ENCODE measurements at places on chromosomes 1 and 21.
A peak's percentile ranks its signal among the peaks of the same experiment; 100 is the strongest.

DNA sequence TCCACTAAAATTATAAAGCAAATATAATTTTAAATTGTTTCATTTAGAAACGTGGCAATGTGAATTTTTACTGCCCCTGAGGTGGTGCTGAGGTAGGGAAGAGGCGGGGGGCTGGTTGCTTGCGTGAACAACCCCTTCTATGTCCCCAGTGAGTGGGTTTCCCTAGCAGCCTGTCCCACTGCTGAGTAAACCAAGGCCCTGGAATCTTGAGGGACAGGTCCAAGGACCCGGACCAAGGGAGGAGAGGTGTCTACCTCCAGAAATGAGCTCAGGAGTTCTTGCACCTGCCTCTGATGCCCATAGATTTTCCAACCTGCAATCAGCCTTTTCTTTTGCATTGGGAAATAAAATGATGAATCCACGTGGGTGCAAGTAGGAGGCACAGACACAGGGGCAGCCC is 649 bp upstream of the LDLRAD1 start:
- H3K36me3 ChIP-seq = no peaks in the 10 kb centered on the region
- H3K27me3 ChIP-seq = no peaks in the 10 kb centered on the region
- no peak overlapping the region for H3K27ac ChIP-seq
- no peak overlapping the region for H3K4me3 ChIP-seq

GRCh38 chr1:103492003-103492625 is 33.4 kb upstream of the RNPC3 start:
- no peak overlapping the region for H3K27ac ChIP-seq
- no peak for DNase-seq
- no peak overlapping the region for H3K4me3 ChIP-seq
- no peaks in the 10 kb centered on the region for H3K36me3 ChIP-seq

- no peak overlapping the region for H3K27ac ChIP-seq
- H3K27me3 ChIP-seq = no peaks in the 10 kb centered on the region
- H3K4me3 ChIP-seq = no peak overlapping the region
- H3K36me3 ChIP-seq = no peaks in the 10 kb centered on the region
- no peaks in the 10 kb centered on the region for H3K4me1 ChIP-seq
Measured at GRCh38 chr1:167672831-167673230, 42.8 kb downstream of the RCSD1 start.

DNA sequence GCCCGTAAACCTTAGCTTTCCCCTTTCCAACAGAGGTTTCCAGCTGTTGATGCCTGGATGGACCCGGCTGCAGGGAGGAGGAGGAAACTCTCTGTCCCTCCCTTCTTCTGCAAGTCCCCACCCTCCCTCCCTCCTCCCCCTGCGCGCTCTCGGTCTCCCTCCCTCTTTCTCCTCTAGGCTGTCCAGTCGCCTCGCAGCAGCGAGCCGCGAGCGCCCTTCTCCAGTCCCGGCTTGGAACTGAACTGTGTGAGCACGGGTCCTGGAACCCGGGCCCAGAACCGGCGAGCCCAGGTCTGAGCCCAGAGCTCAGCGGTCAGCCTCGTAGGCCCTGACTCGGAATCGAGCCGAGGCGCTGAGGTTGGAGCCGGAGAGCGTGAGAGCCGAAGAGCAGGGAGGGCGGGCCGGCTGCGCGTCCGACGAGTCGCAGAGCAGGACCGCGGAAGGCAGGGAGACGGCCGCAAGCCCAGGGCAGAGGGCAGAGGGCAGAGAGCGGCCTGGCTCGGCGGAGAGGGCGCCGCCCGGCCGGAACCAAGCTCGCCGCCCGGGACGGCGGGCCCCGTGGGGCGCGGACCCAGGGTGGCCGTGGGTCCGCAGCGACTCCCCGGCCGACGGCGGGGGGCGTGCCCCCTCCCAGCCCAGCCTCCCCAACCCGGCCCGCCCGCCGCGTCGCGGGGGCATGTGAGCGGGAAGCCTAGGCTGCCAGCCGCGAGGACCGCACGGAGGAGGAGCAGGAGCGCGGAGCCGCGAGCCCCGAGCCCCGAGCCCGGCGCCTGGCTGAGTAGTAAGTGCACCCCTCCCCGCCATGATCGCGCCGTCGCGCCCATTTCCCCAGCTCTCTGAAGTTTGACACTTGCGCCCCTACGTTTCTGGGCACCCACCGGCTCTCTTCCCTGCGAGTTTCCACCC is at the start of gene SOX13:
Gene SOX13, plus strand, starts transcription at position 185 of the 906 bp plus-strand sequence. CDS start 39,801 bp downstream, outside the sequence.
- peak within 1 kb of the TSS; percentile 92 for H3K4me3 ChIP-seq
- H3K4me1 ChIP-seq = peaks cover 29% of the 10 kb centered on the region
- no peaks in the 10 kb centered on the region for H3K27me3 ChIP-seq

Measured in sigmoid colon (tissue), 7 donors.